ENCODE measurements at places on chromosomes 12 and 14. TPM values are rescaled to one million over a fixed set of nuclear protein-coding genes. Genes with fewer than 3 reads are reported as not detected.

Gene IL26
- 0.21 TPM for total RNA-seq

Gene DDX47
- total RNA-seq, result 98.5 TPM

Gene GUCY2C
- total RNA-seq, result not detected

Gene RASSF9
- not detected for total RNA-seq

Gene NANOG
- total RNA-seq, result not detected

Gene SLC25A47
- not detected for total RNA-seq

Gene SYT10
- total RNA-seq, result not detected

- no peak for DNase-seq
These were observed 251.0 kb downstream of the FBXL14 start for GRCh38 chr12:1343422-1343821.

GRCh38 chr14:105019861-105020814 is 745 bp downstream of the CDCA4 start:
- DNase-seq, result peak; percentile 69

DNA sequence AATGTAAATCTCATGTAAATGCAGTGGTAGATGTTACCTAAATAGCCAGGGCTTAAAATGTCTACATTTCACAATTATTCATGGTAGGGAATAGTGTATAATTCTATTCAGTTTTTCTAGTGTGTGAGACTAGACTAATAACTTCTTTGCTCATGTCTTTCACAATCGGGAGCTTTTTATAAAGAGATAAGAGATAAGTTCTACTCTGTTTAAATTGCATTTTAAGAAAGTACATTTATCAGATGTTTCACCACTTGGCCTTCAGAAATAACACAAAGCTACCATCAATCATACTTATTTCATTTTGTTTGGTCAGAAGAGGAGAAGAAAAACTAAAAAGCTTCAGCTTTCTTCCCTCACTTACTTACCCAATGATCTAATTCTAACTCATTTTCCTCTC is 725.5 kb upstream of the FLRT2 start:
- no peak for DNase-seq

DNA sequence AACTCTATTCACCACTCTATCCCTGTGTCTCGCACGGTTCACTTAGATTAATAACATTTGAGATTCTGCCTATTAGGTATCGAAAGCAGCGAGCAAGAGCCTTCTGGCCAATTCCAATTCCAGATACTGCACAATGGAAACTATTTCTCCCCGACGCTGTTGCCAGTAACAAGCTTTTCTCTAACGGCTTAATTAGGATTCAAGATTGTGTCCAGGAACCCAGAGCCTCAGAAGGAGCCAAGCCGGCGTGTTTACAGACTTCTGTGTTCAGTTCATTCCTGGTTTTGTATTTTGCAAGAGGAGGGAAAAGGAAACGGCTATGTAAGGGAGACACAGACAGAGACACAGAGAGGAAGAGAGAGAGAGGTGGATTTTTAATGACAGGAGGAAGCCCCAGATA is 185.6 kb downstream of the DICER1 start:
- no peak for DNase-seq

DNA sequence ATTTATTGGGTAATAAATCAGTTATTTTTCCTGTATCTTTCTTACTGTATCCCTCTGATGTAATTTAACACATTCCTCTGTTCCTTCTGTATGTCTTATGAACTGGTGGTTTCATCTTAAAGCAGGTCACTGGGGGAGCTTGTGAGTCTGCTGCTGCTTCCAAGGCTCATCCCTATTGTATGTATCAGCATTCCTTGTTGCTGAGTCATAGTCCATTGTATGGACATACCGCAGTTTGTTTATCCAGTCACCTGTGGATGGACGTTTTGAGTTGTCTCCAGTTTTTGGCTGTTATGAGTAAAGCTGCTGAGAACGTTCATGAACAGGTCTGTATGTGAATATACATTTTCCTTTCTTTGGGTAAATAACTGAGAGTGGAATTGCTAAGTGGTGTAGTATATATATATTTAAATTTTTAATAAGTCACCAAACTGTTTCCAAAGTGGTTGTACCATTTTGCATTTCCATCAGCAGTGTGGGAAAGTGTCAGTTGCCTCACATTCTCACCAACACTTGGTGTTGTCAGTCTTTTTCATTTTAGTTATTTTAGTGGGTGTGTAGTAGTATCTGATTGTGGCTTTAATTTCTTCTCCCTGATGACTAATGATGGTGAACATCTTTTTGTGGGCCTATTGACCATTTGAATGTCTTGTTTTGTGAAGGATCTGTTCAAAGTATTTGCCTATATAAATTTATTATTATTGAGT is 82.7 kb downstream of the BEGAIN start:
- no peak for DNase-seq

DNA sequence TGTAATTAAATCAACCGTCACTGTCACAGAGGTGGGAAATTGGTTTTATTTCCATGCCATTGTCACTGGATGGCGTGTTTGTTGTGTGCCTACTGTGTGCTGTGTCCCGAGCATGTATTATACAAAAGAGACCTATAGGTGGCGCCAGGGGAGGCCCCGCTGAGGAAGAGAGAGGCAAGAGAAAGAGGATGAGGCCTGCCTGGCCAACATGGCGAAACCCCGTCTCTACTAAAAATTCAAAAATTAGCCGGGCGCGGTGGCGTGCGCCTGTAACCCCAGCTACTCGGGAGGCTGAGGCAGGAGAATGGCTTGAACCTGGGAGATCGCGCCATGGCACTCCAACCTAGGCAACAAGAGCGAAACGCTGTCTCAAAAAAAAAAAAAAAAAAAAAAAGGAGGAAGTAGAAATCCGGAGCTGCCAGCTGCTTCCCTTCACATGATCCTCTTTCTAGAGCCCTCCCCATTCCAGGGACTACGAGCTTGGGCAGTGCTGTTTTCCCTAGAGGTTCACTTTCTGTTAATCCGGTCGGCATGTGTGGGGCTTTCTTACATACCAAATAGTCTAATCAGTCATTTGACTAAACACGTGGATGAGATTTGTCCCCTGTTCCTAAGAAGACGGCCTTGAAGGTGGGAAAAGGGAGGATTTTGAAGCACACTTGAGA is 6.4 kb upstream of the CCDC175 start:
- DNase-seq, result no peak

- no peak for DNase-seq
These were observed 80.7 kb upstream of the PSMC1 start for GRCh38 chr14:90175631-90176030.

- no peak for DNase-seq
These were observed 626.6 kb upstream of the TMEM132C start for GRCh38 chr12:127640181-127640886.

- no peak for DNase-seq
These were observed 5.4 kb downstream of the FOS start for GRCh38 chr14:75283833-75284563.

- DNase-seq, result no peak
These were observed 21.7 kb upstream of the PPM1A start for GRCh38 chr14:60227291-60227690.

GRCh38 chr12:88677464-88677863 is 97.2 kb upstream of the KITLG start:
- DNase-seq, result no peak

- DNase-seq, result no peak
These were observed 2.5 kb downstream of the MYH7 start for GRCh38 chr14:23432946-23433345.

Data from activated naive CD8-positive, alpha-beta T cell treated with anti-CD3 and anti-CD28 coated beads for 36 hours (primary cell).